ENCODE measurements at places on chromosomes 1 and 21.

DNA sequence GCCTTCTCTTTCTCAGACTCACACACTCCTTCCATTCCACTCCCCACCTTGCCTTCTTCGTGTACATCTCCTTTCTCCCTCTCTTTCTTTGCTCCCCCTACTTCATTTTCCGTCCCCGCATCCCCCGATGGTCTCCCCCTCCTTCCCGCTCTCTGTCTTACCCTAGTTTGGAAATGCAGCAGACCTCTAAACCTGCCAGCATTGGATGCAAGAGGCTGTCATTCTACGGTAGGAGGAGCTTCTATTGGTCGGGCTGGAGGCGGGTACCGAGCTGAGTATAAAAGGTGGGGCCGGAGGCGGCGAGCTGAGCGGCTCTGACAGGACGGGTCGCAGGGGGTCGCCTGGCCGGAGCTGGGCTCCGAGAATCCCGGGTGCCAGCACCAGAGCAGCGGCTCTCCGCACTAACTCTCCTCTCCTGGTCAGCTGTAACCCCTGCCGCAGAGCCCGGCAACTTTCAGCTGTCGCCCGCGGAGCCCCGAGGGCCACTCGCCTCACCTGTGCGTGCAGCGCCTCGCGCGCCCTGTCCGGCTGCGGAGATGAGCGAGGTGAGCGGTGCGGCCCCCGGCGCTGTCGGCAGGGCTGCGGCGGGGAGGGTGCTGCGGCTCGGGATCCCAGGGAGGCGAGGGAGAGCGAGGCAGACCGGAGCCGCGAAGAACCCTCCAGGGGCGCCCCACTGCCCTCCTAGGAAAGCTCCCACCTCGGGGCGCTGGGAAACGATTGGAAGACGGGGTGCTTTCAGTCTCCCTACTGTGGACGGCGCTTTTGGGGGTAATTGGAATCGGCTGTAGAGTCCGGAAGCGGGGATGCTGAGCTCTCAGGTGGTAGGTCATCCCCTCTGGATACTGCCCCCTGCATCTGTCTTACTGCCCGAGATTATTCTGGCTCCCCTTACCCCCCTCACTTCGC is at the start of gene PCP4L1:
Gene PCP4L1 (plus strand): TSS at position 307 of the 906 bp plus-strand sequence. CDS start 230 bp downstream, at position 537.
- DNase-seq = peak; percentile 32

DNA sequence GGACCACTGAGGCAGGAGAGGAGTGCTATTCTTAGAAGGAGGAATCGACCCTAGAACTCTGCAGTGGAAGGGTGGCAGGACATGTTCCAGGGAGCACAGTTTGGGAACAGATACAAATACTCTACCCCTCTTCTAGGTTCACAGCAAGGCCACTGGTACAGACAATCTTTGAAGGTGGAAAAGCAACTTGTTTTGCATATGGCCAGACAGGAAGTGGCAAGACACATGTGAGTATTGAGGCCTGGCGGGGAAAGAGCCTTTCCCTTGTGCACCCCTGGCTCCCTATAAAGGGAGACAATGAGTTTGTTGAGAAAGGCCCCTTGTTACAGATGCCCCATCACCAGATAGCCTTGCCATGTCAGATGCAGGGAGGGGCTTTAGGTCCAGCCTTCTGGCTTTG is 17.8 kb downstream of the KIF2C start:
- no peak for DNase-seq

GRCh38 chr1:94327001-94327690 is 89.8 kb upstream of the ARHGAP29 start:
- DNase-seq = no peak

GRCh38 chr1:1351511-1352427 is 2.6 kb upstream of the DVL1 start:
- no peak for DNase-seq

- DNase-seq = no peak
Observed at GRCh38 chr1:24870551-24871195, 59.4 kb downstream of the RUNX3 start.

DNA sequence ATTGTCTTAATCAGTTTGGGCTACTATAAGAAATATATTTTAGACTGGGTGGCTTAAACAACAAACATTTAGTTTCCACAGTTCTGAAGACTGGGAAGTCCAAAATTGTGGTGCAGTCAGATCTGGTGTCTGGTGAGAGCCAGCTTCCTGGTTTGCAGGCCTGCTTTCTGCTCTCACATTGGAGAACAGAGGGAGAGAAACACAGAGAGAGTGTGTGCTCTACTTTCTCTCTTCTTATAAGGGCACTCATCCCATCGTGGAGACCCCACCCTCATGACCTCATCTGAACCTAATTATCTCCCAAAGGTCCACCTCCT is 4.1 kb downstream of the LEPR start:
- DNase-seq = no peak

DNA sequence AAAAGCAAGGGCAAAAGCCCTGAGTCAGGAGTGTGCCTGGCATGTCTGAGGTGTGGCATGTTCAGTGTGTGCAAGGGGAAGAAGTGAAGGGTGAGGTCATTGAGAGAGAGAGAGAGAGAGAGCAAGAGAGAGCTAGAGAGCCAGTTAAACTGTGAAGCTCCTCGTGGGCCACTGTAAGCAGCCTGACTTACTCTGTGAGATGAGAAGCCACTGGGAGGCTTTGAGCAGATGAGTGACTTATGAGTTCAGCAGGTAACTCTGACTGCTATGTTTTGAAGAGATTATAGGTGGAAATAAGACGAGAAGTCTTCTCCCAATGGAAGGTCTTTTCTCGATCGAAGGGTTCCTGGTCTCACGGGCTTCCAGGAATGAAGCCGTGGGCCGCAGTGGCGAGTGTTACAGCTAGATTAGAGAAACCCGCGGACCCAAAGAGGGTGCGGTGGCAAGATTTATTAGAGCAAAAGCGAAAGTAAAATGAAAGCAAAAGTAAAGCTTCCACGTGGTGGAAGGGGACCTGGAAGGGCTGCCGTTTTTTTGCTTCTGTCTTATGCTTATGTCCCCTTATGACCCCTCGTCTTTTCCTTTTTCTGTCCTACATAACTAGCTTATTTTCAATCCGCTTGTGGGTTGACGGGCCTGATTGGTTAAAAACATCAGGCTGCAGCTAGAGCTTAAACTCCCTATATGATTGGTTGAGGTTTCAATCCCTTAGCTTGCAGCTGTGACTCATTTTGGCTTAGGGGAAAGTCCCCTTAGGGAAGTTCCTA is 323.1 kb upstream of the FAM78B start:
- DNase-seq = peak; percentile 42

- no peak for DNase-seq
Observed at GRCh38 chr21:41601573-41602368, 93.8 kb upstream of the TMPRSS2 start.

DNA sequence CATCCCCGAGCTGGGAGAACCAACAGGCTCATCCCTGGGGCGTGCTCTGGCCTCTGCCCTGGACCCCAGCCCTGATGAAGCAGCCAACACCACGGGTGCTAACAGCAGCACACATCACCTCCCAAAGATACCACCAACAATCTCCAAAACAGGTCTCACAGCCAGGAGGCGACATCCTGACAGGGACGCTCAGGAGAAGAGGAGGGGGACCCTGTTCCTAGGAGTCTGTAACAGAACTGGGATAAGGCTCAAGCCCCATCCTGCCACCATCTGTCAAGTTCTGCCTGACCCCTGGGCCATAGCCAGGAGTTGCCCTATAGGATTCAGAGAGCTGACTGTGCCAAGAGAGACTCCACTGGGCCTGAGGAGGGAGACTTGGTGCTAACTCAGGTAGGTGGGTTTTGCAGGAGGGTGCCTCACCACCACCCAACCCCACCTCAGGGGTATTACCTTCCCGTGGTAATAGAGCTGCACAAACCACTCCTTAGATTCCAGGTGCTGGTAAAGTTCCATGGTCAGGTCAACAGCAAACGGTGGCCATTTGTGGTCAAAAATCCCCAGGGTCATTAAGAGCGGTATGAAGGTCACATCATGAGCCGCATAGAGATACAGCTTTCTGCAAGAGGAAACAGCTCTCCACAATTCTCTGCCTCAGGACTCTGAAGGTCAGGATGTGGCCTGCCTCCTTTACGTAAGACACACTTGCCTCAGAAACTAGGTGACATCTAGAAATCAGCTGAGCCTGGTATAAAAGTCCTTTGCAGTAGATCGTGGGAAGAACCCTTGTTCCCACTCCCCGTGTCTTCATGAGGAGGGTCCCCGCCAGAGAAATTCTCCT is 22.3 kb downstream of the ACP6 start:
- DNase-seq = no peak

DNA sequence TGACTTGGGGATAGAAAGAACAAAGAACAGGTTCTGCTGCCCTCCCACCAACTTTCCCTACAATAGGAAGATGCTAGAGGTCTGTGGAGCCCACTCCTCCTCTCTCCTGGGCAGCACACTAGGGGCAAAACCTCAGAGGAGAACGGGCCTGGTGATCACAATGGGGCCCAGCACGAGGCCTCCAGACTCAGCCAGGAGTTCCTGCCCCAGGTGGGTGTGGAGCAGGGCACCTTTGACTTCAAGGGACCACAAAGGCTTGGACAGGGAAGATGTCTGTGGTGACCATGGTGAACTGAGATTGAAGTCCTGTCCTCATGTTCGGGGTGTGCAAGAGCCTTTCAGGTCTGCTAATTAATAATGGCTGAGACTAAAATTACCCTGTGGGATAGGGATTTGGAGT is 88.8 kb downstream of the LAMC2 start:
- no peak for DNase-seq

- no peak for DNase-seq
Observed at GRCh38 chr1:22600071-22600816, 36.2 kb upstream of the C1QA start.

- no peak for DNase-seq
Observed at GRCh38 chr1:30551603-30552002, 171.8 kb downstream of the MATN1 start.

- no peak for DNase-seq
Observed at GRCh38 chr1:1594602-1595260, 5.2 kb downstream of the FNDC10 start.

DNA sequence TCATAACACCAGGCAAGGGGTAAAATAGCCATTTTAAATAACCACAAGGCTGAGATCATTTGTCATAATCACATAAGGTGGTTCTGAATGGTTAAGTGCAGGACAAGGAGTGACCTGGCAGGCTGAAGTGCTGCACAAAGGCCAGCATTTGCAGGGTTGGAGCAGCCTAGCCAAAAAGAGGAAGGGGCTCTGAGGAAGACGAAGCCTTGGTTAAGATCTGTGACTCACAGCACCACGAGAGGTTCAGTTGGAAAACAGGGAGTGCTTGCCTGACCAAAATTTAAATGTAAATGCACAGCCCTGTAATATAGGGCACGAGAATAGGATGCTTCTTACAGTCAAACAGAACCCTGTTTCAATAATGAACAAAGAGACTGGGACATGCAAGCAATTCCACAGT is 12.1 kb downstream of the ATP5PF start:
- DNase-seq = no peak

GRCh38 chr1:109133002-109133706 is 19.2 kb downstream of the ELAPOR1 start:
- DNase-seq = no peak

DNA sequence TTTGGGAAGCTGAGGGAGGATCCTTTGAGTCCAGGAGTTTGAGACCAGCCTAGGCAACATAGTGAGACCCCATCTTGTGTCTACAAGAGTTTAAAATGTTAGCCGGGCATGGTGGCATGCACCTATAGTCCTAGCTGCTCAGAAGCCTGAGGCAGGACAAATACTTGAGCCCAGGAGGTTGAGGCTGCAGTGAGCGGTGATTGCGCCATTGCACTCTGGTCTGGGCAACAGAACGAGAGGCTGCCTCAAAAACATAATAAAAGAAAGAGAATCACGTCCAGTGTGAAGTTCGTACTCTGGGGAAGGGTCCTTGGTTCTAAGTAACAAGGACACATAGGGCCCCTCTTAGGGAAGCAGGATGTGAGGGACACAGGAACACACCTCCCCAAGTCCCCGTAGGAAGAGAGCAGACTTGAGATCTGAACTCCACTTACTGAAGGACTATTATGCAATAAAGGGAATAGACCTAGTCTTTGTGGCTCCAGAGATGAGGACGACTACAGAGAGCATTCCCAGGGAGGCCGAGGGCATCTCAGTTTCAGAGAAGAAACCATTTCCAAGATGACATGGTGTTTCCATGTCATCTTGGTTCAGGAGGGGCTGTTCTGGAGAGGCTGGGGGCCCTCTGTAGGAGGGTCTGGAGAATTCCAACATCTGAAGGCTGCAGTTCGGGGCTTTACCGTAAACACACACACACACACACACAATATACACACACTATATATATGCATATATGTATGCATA is 10.8 kb upstream of the ENO1 start:
- DNase-seq = no peak

DNA sequence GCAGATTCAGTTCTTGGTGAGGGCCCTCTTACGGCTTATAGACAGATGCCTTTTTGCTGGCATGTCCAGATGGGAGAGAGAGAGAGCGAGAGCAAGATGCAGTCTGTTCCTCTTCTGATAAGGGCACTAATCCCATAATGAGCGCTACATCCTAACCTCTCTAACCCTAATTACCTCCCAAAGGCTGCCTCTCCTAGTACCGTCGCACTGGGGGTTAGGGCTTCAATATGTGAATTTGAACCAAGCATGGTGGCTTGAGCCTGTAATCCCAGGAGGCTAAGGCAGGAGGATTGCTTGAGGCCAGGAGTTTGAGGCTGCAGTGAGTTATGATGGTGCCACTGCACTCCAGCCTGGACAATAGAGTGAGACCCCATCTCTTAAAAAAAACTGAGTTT is 10.5 kb upstream of the SDE2 start:
- no peak for DNase-seq

GRCh38 chr1:226691247-226691646 is 47.8 kb downstream of the ITPKB start:
- peak; percentile 72 for DNase-seq

- no peak for DNase-seq
Observed at GRCh38 chr1:234929369-234929768, 199.3 kb downstream of the TOMM20 start.

GRCh38 chr1:165354739-165355138 is 1.8 kb downstream of the LMX1A start:
- no peak for DNase-seq

DNA sequence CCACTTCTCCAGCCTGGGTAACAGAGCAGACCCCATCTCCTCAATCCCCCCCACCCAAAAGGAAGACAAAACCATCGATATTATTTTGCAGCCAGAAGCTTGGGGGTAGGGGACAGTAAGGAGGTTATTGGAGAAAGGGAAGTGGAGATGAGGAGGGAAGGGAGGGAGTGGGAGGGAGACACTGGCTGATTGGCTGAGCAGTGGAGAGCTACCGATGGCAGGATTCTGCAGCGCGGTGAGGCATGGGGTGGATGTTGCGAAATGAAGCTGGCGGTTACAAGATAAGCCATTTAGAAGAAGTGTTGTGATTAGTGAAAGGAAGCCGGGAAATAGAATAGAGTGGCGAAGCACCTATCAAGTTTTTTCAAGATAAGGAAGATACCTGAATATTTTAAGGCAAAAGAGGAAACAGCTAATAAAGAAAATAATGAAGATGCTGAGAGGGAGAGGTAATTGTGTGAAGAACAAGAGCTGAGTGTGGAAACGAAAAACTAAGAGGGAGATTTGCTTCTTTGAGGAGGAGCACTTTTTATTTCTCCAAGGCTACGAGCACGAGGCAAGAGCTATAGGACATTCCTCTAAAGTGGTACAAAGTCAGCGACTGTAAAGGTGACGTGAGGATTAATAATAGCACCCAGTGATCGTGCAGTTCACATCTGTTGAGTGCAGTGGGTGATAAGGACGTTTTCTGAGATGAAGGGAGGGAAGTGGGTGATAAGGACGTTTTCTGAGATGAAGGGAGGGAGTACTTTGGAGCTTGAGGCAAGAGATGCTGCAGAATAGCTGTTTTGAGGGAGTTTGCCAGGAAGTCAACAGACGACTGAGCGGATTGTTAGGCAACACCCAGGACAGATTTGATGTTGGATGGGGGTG is 103.2 kb upstream of the KIF26B start:
- DNase-seq = no peak
